PC-3 (cell line): ENCODE measurements at places on chromosomes 12 and 14. TPM values are rescaled to one million over a fixed set of nuclear protein-coding genes. Genes with fewer than 3 reads are reported as not detected.

Gene DCAF11
- 68.2 and 85.8 TPM in 2 replicates for total RNA-seq

Gene TAS2R46
- total RNA-seq: 0.36 and 1.5 TPM in 2 replicates

Gene YARS2
- total RNA-seq: 31.4 and 37.4 TPM in 2 replicates

- DNase-seq: no peak
Measured at GRCh38 chr14:76767681-76768656, 6.7 kb downstream of the VASH1 start.

DNA sequence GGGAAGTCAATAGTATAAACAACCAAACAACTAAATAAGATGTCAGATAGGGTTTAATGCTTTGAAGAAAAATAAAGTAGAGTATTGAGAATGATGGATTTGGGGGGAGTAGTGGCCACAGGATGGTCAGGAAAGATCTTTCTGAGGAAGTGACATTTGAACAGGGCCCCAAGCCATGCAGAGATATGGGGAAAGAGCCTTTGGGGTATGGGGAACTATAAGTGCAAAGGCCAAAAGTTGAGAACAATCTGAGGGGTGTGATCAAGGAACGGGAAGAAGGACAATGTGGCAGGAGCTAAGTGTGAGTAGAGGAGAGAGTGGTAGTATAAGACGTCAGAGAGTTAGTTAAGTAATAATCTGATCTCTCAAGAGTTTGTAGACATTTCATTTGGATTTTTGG lies 1.3 kb downstream of the MRPS35 start:
- DNase-seq: no peak

DNA sequence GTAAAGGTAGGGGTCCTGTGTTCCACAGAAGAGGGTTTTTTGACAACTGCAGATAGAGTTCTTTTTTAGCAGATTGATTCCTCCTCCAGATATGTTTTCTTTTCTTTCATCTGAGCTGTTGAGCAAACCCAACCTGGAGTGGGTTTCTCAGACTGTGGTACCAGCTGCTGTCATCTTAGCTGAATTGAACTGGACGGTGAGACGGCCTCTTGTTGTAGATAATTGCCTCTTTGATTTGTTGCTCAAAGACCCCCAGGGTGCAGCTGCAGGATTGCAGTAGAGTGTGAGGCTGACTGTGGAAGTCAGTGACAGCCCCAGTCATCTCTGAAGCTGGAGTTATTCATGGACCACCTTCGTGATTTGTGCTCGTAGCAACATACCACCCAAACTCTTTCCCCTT lies 317.7 kb downstream of the AACS start:
- no peak for DNase-seq

GRCh38 chr12:65584016-65584415 lies 240.3 kb upstream of the HMGA2 start:
- no peak for DNase-seq

DNA sequence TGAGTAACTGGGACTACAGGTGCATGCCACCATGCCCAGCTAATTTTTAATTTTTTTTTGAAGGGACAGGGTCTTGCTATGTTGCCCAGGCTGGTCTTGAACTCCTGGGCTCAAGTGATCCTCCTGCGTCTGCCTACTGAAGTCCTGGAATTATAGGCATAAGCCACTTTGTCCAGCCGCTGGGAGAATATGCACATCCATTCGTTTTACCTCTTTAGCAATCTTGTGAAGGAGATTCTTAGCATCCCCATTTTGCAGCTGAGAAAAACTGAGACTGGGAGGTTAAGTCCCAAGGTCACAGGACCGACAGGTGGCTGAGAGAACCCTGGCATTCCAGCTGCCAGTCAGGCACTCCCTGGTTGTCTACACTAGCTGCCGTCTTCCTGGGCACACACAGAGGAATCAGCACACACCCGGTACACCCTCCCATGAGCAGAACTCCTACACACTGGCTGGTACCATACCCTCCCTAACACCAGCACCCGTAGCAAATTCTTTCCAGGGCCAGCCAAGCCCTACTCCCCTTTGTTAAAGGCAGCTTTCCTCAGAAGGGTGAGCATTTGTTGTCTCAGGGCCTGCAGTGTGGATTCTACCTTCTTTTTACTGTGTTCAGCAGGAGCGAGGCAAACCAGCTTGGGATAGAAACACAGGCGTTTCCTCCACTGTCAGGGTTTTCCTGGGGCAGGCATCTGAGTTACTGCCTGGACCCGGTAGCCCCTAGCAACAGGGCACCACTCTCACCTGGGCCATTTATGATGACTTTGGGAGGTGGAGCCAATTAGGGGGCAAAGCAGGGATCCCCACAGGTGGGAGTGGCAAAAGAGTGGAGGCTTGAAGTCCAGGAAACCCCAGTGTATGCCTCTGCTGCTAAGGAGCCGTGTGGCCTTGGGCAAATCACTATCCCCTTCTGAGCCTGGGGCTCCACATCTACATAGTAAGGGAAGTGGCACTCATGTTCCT lies 70.2 kb downstream of the IRF2BPL start:
- DNase-seq: no peak

- no peak for DNase-seq
Measured at GRCh38 chr14:76309572-76310162, 66.3 kb upstream of the ESRRB start.

- no peak for DNase-seq
Measured at GRCh38 chr14:81536241-81536771, 2.7 kb upstream of the SEL1L start.

DNA sequence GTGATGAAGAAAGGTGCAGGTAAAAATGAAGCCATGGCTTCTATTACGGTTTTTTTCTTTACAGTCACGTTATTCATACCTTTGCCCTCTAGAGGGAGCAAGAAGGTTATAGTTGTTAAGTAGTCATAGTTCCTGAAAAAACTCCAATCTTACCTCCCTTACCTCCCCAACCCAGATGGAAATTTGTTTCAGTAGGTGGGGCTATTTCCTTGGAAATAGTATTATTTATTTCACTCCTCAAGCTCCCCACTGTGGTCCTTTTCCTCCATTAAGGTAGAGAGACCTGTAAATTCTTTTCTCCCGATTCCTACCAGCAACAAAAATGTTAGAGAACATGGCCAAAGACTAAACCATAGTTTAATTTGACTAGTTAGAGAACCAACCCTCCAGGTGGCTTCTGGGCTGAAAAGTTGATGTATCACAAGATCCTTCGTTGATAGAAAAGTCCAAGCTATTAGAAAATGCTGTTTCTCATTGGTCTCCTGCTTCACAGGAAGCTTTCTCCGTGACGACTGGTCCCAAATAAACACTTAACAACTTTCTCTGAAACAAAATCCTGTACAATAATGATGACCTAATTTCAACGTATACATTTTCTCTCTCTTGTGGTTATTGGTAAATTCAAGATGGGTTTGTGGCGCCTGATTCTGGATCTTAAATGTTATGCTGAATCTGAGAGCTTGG lies 43.5 kb downstream of the TMX1 start:
- peak; percentile 98 for DNase-seq
